ENCODE measurements at places on chromosomes 2 and 18. TPM values are rescaled to one million over a fixed set of nuclear protein-coding genes. Genes with fewer than 3 reads are reported as not detected.

The TUBA3E gene
- total RNA-seq, result not detected

The CUL3 gene
- total RNA-seq, result 104 TPM

DNA sequence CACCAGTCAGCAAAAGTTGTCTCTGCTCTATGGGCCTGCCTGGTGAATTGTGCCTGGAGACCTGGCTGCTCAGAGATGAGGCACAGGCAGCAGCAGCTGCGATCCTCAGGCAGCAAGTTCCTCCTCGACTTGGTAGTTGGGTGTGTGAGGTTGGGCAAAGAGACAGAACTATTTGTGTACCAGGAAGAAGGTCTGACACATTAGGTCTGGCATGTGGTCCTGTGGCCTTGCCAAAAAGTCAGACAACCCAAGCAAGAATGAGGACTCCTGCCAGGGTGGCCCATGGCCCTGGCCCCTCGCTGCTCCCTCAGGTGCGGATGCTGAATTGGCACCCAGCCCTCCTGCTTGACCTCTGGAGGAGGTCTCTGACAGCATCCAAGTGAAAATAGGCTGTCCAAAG is 192.7 kb downstream of the DYSF start:
- DNase-seq, result peak; percentile 50

- no peak for DNase-seq
These were observed 22.4 kb downstream of the APOB start for GRCh38 chr2:21021430-21021829.

DNA sequence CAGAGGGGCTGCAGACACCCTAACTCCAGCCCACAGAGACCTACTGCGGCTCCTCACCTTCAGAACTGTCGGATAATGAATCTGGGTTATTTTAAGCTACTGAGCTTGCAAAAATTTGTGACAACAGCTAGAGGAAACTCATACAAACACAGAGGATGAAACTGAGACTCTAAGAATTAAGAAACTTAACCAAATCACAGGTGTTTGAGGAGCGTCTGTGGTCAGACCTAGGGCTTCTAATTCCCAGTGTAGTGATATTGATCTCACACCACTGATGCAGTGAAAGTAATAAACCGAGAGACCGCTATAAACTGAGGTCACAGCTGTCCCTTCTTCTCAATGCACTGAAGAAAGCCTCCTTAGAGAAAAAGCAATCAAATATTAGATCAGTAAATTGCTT is 110.1 kb downstream of the RGPD3 start:
- DNase-seq, result no peak

DNA sequence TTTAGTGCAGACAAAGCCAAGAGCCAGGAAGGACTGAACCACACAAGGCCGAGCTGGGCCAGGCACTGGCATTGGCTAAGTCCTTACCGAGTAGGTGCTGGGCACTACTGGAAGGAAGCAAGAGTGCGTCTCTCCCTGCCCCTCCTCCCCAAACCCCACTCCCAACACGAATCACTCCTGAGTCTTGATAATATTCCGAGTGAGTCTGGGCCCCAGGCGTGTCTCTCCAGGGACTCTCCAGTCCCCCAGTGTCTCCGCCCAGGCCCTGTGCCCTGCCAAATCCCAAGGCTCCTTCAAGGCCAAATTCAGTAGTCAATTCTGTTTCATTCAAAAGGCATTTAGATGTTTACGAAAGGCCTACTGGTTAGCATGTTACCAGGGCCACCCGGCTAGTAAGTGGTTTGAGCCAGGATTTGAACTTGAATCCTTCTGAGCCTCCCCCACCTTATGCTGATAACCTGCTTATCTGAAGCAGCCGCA is 82.8 kb downstream of the GLI2 start:
- DNase-seq, result no peak

GRCh38 chr2:209933499-209934483 is 68.6 kb upstream of the RPE start:
- peak; percentile 15 for DNase-seq

Data from cerebellum (tissue), 4 donors.